Endothelial cell of umbilical vein (primary cell): ENCODE measurements at places on chromosomes 5 and 9.

DNA sequence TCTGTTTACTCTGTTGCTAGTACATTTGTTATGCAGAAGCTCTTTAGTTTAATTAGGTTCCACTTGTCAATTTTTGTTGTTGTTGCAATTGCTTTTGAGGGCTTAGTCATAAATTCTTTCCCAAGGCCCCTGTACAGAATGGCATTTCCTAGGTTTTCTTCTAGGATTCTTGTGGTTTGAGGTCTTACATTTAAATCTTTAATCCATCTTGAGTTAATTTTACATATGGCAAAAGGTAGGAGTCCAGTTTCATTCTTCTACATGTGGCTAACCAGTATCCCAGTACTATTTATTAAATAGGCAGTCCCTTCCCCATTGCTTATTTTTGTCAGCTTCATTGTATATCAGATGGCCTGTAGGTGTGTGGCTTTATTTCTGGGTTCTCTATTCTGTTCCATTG, 792.4 kb downstream of the PTPRD start:
- no peak overlapping the region for H3K4me3 ChIP-seq
- H3K27me3 ChIP-seq: no peaks in the 10 kb centered on the region
- H3K4me1 ChIP-seq: no peaks in the 10 kb centered on the region

DNA sequence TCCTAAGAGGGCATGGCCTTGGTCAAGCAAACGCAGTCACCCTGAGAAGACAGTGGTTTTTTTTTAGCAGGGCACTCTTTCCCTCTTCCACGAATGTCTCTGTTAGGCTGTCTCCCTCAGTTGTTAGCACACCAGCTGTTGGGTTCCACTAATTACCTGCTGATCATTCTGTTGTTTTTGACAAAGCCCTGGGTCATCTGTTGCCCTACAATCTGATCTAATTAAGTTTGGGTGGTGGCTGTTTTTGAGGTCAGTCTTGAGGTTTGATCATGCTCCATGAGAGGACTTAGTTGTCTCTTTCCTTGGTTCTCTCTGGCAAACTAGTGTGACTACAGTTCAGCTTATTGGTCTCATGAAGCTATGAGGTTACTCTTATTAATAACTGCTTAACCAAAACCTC, 5.0 kb upstream of the PTPDC1 start:
- peaks cover under 1% of the 10 kb centered on the region for H3K4me1 ChIP-seq
- no peak overlapping the region for H3K4me3 ChIP-seq
- no peaks in the 10 kb centered on the region for H3K27me3 ChIP-seq
- DNase-seq: no peak

- peak overlapping the region; percentile 55 for H3K27ac ChIP-seq
- H3K4me1 ChIP-seq: peaks cover 33% of the 10 kb centered on the region
- no peaks in the 10 kb centered on the region for H3K27me3 ChIP-seq
Observed at GRCh38 chr5:132771503-132771998, 5.5 kb downstream of the SEPTIN8 start.

DNA sequence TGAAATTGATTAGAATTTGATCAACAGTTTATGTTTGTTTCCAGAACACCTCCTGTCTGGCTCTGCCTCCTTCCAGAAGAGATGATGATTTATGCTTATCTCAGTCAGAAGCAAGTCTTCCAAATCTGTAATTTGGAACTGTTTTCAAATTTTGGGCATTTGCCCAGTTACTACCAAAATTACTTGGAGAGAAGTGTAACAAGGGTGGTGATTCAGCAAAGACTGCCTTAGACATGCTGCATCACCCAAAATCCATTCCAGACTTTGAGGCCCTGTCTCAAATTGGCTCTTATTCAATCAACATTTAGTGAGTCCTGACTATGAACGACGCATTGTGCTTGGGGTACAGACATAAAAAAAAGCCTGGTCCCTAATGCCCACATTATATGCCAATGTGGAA, 89.4 kb downstream of the SH3TC2 start:
- no peak for DNase-seq
- no peaks in the 10 kb centered on the region for H3K27me3 ChIP-seq
- no peaks in the 10 kb centered on the region for H3K36me3 ChIP-seq
- H3K4me1 ChIP-seq: peaks cover 46% of the 10 kb centered on the region

- no peaks in the 10 kb centered on the region for H3K36me3 ChIP-seq
- no peak overlapping the region for H3K27ac ChIP-seq
- H3K4me3 ChIP-seq: no peak overlapping the region
- H3K4me1 ChIP-seq: no peaks in the 10 kb centered on the region
Observed at GRCh38 chr5:33379757-33380156, 61.0 kb upstream of the TARS1 start.

- no peaks in the 10 kb centered on the region for H3K36me3 ChIP-seq
- H3K4me1 ChIP-seq: no peaks in the 10 kb centered on the region
- no peak for DNase-seq
- H3K27ac ChIP-seq: no peak overlapping the region
- no peak overlapping the region for H3K4me3 ChIP-seq
Observed at GRCh38 chr9:109286981-109287380, 33.9 kb downstream of the EPB41L4B start.

DNA sequence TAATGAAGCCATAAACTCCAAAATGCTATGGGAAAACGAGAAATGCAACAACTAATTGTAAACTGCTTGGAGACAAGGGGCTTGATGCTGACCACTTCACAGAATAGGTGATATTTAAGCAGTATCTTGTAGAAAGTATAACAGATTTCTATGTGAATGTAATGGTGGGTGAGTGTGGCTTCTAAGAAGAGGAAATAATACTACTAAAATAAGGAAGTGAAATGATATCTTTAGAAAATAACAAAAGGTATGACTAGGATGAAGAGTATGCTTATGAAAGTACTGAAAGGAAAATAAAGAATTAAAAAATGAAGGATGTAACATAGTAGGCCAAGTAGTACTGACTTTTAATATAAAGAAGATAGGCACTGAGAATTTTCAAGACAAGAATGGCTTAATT, 94.2 kb downstream of the AGTPBP1 start:
- no peaks in the 10 kb centered on the region for H3K27me3 ChIP-seq
- H3K4me3 ChIP-seq: no peak overlapping the region
- H3K27ac ChIP-seq: no peak overlapping the region
- H3K4me1 ChIP-seq: no peaks in the 10 kb centered on the region
- H3K36me3 ChIP-seq: no peaks in the 10 kb centered on the region

DNA sequence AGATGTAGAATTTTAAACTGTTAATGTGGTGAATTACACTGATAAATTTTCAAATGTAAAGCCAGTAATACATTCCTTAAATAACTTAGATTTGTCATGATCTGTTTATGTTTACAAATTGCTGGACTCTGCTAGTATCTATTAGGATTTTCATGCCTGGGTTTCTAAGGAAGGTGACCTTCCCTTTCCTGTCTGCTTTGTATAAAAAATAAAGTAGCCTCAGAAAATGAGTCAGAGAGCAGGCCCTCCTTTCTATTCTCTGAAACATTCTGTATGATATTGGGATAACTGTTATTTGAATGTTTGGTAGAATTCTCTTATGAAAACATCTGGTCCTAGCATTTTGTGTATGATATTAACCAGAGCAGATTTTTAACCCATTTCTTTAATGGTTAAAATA, 255.3 kb downstream of the SYK start:
- peaks cover 53% of the 10 kb centered on the region for H3K4me1 ChIP-seq
- no peaks in the 10 kb centered on the region for H3K36me3 ChIP-seq
- peak; percentile 85 for DNase-seq
- H3K4me3 ChIP-seq: no peak overlapping the region

GRCh38 chr5:139204196-139204595, 6.0 kb upstream of the SIL1 start:
- H3K27me3 ChIP-seq: peaks cover 5% of the 10 kb centered on the region
- no peak for DNase-seq
- H3K36me3 ChIP-seq: no peaks in the 10 kb centered on the region

GRCh38 chr9:16213781-16214515, 656.5 kb downstream of the BNC2 start:
- H3K27me3 ChIP-seq: no peaks in the 10 kb centered on the region
- no peak overlapping the region for H3K27ac ChIP-seq
- no peaks in the 10 kb centered on the region for H3K36me3 ChIP-seq
- DNase-seq: peak; percentile 91

- H3K27me3 ChIP-seq: peaks cover 11% of the 10 kb centered on the region
- H3K27ac ChIP-seq: no peak overlapping the region
- no peaks in the 10 kb centered on the region for H3K36me3 ChIP-seq
Observed at GRCh38 chr5:56561-57290, 35.2 kb upstream of the PLEKHG4B start.

DNA sequence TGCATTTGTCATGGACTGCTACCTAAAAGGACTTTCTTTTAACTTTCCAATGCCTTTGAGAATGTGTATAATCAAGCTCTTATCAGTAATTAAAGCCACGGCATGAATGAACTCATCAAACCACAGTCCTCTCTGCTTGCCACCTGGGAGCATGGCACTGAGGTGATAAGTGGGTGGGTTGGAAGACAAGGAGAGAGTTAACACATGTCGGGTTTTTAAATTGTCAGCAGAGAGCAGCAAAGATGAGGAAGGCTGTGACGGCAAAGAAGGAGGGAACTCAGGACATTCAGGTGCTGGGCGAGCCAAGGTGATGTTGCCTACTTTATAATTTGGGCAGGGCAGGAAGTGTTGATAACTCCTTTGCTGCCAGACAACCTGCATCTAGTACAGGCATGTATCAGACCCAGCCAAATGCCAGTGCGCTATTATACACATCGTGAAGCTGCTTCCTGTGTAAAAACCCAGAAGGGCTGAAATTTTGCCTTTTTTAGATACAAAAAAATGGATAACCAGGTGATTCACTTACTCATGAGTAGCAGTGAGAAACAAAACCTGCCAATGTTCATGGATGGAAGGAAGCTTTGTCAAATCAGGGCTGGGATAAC, 269.1 kb downstream of the KIF4B start:
- H3K4me3 ChIP-seq: no peak overlapping the region
- H3K27me3 ChIP-seq: no peaks in the 10 kb centered on the region
- DNase-seq: no peak
- H3K4me1 ChIP-seq: no peaks in the 10 kb centered on the region
- H3K36me3 ChIP-seq: no peaks in the 10 kb centered on the region

GRCh38 chr5:107418902-107419301, 251.8 kb downstream of the EFNA5 start:
- H3K27ac ChIP-seq: no peak overlapping the region
- DNase-seq: no peak
- no peaks in the 10 kb centered on the region for H3K36me3 ChIP-seq

DNA sequence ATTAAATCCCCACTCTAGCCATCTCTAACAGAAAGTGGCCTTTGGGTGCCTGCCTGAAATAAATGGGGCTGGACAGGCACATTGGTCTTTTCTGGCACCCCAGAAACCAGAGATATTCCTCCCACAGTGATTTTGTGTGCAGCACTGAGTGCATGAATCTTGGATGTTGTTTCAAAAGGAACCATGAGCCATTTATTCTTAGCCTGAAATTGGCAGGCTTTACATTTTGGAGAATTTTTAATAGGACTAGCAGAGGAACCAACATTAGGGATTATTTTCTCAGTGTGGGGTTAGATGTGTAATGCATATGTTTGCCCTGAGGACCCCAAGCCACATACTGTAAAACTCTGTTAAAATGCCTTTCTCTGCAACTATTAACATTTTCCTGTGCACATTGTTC, 451.3 kb downstream of the NFIB start:
- no peak overlapping the region for H3K27ac ChIP-seq
- no peak for DNase-seq
- H3K27me3 ChIP-seq: no peaks in the 10 kb centered on the region
- H3K4me3 ChIP-seq: no peak overlapping the region
- H3K36me3 ChIP-seq: no peaks in the 10 kb centered on the region
- no peaks in the 10 kb centered on the region for H3K4me1 ChIP-seq

- peaks cover 6% of the 10 kb centered on the region for H3K36me3 ChIP-seq
- H3K27me3 ChIP-seq: no peaks in the 10 kb centered on the region
- no peak overlapping the region for H3K27ac ChIP-seq
- DNase-seq: no peak
- H3K4me1 ChIP-seq: no peaks in the 10 kb centered on the region
Observed at GRCh38 chr9:79719989-79720388, 148.2 kb downstream of the TLE4 start.

DNA sequence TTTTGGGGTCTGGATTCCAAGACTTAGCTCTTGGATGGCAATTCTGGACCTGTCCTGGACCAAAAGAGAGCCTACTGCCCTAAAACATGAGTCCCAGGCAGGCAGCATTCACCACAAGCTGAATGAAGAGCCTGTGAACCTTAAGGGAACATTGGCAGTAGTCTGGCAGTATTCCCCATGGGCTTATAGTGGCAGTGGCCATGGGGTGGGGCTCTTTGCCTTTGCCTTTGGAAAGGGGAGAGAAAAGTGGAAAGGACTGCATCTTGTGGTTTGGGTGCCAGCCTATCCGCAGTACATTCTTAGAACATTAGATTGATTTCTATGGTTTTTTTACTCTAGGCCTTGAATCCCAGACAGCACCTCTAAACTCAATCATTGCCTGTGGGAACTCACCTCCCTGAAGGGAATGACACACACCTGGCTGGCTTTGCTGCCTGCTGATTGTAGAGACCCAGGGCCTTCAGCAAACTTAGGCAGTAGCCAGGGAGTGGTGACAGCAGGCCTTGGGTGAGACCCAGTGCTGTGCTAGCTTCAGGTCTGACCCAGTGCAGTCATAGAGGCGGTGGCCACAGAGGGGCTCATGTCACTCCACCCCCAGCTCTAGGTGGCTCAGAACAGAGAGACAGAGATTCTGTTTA, 216.3 kb downstream of the CETN3 start:
- no peaks in the 10 kb centered on the region for H3K36me3 ChIP-seq
- no peaks in the 10 kb centered on the region for H3K27me3 ChIP-seq
- H3K4me1 ChIP-seq: no peaks in the 10 kb centered on the region
- DNase-seq: no peak
- no peak overlapping the region for H3K27ac ChIP-seq
- H3K4me3 ChIP-seq: no peak overlapping the region

DNA sequence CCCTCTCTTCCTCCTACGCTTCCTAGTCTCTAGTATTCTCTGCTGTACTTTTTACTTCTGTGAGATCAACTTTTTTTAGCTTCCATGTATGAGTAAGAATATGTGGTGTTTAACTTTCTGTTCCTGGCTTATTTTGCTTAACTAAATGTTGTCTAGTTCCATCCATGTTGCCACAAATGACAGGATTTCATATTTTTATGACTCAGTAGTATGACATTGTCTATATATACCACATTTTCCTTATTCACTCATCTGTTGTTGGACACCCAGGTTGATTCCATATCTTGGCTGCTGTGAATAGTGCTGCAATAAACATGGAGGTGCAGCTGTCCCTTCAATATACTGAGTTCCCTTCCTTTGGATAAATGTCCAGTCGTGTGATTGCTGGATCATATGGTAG, 34.8 kb downstream of the FGD3 start:
- no peaks in the 10 kb centered on the region for H3K36me3 ChIP-seq
- H3K4me3 ChIP-seq: no peak overlapping the region
- no peaks in the 10 kb centered on the region for H3K27me3 ChIP-seq

DNA sequence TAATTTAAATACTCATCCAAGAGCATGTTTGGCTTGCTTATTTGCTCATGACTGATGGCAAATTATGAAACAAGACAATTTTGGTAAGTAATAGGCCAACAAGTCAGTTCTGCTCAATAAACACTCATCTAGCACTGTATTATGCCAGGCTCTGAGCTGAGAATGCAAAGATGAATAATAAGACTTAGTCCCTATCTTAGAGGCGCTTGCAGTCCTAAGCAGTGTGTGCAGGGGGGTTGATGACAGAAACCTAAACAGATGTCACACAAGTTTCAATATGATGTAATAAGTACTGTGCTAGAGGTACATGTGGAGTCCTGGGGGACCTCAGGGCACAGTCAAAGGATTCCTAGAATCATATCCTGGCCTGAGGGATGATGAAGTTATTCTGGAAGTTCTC, 287.6 kb upstream of the ADRA1B start:
- no peaks in the 10 kb centered on the region for H3K27me3 ChIP-seq
- H3K27ac ChIP-seq: no peak overlapping the region
- no peaks in the 10 kb centered on the region for H3K4me1 ChIP-seq
- no peak for DNase-seq
- H3K36me3 ChIP-seq: no peaks in the 10 kb centered on the region
- no peak overlapping the region for H3K4me3 ChIP-seq
